ENCODE measurements at places on chromosomes 6 and 20.

DNA sequence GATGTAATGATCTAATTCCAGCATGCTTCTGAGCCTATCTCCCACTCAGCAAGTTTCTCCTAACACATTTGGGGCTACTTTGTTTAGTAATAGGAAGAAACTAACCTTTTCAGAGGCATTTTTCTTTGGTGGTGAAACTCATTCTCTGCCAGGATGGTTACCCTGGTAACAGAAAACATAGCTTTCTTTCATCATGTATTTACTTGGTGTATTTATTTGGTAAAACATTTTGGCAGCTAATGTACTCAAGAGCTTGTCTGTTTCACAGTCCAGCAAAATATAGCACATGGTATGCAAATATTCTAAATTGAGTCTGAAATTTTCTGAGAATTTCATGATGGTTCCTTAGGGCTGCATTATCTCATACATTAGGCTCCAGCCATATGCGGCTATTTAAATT, 100.0 kb downstream of the SLC35B3 start:
- DNase-seq, result no peak

DNA sequence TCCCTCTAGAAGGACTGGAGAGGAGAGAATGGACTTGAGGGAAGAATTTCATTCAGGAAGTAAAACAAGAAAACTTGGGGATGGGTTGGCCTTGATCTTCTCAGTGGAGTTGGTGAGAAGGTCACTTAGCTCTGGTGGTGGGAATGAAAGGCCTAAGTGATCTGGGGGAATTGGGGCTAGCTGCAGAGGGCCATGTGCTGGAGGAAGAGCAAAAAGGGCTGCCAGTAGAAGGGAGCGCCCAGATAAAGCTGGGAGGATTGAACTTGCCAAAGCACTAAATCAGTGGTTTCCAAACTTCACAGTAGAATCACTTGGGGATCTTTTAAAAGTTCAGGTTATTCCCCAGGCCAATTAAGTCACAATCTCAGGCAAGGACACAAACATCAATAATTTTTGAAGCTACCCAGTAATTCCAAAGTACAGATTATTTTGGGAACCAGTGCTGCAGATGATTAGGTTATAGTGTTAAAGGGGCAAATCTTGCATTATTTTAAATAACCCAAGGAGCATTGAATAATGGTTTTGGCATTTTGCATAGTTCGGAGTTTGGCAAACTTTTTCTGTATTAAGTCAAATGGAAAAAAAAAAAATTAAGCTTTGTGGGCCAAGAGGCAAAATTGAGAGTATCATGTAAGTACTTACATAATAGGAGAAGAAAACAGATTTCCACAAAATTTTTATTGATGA, 36.5 kb upstream of the RFPL4B start:
- no peak for DNase-seq

GRCh38 chr6:83590416-83590815, 78.1 kb downstream of the PRSS35 start:
- no peak for DNase-seq

DNA sequence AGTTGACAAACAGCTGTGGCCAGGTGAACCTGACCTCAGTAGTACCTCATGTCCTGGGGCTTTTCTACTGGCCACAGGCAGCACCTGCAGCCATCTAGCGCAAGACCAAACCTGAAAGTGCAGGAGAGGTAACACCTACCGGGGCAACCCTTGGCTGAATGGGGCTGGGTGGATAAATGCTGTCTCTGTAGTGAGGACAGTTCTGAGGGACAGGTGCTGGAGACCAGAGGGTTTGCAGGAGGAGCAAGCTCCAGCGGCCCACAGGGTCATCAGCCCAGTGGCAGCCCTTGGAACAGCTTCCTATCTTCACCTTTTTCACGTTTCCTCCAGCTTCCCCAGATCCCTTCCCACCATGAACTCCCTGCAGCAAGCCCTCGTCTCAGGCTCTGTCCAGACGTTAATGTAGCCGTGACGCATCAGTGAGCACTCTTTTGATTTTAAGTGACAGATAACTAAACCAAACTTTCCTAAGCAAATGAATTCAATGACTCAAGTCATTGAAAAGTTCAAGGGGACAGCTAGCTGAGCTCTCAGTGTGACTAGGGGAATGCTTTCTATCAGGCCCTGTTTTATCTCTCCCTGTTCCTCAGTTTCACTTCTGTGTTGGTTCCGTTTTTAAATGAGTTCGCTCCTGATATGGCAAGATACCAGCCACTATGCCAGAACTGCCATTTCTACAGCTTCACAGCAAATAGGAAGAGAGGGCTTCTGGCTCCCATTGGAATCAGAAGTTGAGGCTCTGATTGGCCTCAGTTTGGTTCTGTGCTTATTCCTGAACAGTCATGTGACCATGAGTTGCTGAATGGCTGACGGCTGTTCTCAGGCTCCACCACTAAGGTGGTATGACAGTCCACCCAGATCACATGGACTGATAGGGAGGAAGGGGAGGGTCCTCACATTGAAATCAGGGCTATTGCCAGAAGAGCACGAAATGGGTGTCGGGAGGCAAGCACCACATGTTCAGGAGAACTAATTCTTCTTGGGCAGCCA, 12.1 kb upstream of the PFDN4 start:
- no peak for DNase-seq

- no peak for DNase-seq
Measured at GRCh38 chr6:53309901-53310300, 38.8 kb downstream of the ELOVL5 start.

DNA sequence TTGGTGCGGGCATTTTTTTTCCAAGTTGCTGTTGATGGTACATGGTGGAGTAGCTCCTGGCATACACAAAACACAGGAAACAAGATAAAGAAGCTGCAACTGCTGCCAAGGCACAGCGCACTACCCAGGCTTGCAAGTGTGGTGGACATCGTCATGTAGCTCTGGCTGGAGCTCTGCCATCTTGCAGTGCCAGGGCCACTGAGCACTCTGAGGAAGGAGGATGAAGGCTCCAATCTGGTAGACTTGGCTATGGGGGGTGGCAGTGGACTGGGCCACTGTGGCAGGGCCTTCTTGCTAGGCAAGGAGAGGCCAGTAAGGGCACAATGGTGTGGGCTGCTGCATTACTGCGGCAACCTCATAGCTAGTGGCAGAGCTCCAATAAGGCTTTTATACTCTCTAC, 263.5 kb downstream of the CENPW start:
- DNase-seq, result no peak

DNA sequence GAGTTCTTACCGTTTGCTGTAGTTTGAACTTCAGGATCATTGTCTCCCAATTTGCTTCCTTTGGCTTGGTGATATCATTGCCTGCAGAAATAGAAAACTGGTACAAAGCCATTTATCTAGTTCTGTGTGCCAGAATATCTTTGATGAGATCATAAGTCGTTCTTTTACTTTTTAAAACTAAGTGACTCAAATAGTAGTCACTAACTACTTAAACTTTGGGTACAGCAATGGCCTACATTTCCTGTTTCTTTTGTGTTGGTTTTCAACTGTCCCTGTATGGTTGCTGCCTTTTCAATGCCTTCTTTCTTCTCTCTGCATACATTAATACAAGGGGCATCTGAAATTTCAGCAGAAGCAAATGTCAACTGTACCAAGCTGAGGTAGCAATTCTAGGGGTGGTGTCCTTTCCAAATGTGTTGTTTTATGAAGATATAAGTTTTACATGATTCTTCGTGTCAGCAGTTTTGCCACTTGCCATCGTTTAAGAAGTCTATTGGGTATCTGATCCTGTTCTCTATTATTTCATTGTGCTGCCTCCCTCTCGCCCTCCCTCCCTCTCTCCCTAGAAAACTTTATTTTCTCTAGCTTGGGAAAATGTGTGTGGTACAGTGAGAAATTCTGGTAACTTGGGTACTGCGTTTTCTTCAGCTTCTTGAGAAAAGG, 238.5 kb downstream of the FARS2 start:
- no peak for DNase-seq
